ENCODE measurements at places on chromosomes 6 and 20.

DNA sequence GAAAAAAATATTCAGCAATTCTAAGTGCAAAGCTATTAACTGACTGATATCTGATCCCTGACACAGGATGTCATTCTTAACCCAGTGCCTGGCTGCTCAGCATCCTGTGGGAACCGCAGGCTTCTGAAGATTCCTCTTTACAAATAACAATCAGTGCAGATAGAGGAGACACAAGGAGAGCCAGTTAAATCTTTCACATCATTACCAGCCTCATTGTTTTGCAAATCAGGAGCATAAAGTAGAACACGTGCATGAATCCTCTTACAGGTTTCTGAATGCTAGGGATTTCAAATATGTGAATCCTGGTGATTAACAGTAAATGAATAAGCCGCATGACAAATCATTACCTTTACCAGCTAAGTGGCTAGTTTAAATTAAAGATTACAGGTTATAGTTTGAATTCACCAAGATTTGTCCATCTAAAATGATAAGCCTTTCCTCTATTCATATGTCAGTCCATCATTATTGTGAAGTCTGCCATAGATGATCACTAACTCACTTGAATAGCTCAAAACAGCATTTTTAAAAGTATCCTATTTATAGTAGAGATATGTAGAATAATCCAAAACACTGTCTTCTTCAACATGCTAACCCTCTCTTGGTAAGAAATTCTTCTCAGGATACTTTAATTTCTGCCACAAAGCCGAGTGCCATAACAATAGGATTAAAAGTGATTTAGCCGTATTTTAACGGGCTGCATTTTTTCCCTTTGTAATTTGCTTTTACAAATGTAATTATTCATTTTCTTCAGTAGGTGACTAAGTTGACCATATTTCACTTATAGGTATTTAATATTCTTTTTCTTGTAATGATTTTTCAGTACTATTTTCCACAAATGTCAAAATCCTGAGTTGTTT lies 367.3 kb upstream of the EPHA7 start:
- no peak for DNase-seq

- peak; percentile 86 for DNase-seq
These were observed 14.4 kb downstream of the FOXP4 start for GRCh38 chr6:41560431-41561192.

DNA sequence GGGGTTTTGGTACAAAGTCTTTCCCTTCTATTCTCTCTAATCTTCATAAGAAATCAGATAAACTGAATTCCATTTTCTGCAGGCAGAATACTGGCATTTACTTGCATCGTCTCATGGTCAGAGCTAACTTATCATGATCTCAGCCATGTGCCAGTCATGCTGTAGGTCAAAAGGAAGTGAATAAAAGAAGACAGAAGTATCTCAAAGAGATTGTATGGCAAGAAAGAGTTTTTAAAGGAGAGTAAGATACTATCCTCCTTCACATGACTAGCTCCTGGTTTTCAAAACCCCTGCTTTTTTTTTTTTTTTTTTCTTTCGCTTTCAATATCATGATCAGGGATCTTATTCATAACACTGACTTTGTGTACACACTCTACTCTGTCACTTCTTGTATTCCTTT lies 398.3 kb downstream of the C6orf118 start:
- DNase-seq: no peak

DNA sequence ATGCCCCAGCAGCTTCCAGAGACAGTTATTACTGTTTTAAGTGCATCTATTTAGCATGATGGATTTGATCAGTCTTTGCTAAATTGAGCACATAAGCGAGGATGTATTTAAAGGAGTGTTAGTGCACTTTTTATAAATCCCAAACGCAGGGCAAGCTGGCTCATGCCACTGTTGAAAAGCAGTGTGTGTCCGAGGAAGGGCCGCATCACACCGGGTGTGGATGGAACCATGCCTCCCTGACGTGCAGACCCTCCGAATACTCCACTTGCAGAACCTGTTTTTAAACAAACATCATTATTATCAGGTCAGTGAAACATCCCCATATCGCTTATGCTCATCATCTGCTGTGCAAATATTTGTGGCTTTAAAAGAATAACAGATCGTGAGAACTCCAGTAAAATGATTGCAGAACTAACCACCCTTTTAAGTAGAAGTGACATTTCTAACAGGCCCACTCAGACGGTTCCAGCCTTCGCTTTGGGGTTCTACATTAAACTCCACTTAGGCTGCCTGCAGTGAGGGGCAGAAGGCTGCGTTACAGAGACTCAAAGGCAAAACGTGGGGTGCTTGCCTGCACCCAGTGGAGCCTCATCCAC lies 190.1 kb downstream of the CDH4 start:
- no peak for DNase-seq

DNA sequence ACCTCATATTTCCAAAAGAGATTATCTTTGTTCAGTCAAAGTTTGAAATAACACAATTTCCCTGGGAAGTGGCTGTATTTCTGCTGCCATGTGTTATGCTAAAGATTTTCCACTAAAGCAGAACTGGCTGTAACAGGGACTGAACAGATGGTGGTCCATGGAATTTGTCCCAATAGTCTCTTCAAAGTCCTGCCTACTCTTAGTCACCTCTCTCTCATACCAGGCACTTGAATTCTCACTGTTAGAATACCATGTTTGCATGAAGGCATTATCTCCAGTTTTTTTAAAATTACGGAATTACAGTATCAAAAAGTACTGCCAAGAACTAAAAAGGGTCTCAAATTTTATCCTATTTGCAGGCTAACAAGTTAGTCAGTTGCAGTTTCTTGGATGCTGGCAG lies 105.0 kb upstream of the HDDC2 start:
- no peak for DNase-seq

- DNase-seq: no peak
These were observed 114.2 kb upstream of the SSTR4 start for GRCh38 chr20:22920898-22921297.

- DNase-seq: no peak
These were observed 53.8 kb downstream of the SLC35F1 start for GRCh38 chr6:117960877-117961276.

DNA sequence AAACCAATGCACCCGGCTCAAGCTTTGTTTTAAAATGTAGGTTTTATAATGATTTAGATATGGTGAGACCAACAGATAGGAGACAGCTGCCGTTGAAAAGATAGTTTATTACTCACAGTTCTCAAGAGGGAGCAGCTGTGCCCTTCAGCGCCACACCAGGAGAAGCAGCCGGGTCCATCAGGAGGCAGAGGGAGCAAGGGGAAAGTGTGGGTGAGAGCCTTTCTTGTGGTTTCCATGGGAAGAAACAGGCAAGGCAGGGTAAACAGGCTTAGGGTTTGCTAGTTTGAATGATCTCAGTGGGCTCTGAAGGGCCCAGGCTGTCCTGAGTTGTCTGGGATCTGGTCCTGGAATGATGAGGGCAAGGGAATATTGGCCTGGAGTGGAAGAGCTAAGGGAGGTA lies 117.7 kb upstream of the PLCB4 start:
- DNase-seq: no peak

DNA sequence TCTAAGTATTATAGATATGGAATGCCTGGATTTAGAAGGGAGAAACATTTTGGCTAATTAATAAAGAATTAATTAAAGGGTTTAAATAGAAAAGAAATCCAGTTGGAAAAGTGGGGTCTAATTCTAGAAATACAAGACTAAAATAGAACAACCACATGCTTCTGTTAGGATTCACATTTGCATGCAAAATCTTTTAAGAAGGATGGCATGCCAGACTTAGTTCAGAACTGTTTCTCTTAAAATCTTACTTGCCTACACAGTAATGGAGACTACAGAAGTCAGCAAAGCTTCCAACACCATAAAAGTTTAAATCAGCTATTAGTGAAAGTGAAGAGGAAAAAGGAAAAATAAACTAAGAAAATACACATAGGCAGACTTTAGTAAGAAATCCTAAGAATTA lies 32.7 kb upstream of the KATNA1 start:
- DNase-seq: no peak

Measured in left cardiac atrium (tissue), 4 donors.